ENCODE measurements at places on chromosomes 1 and 21.

GRCh38 chr1:9792156-9793042, 31.4 kb downstream of the CLSTN1 start:
- DNase-seq, result peak; percentile 98

DNA sequence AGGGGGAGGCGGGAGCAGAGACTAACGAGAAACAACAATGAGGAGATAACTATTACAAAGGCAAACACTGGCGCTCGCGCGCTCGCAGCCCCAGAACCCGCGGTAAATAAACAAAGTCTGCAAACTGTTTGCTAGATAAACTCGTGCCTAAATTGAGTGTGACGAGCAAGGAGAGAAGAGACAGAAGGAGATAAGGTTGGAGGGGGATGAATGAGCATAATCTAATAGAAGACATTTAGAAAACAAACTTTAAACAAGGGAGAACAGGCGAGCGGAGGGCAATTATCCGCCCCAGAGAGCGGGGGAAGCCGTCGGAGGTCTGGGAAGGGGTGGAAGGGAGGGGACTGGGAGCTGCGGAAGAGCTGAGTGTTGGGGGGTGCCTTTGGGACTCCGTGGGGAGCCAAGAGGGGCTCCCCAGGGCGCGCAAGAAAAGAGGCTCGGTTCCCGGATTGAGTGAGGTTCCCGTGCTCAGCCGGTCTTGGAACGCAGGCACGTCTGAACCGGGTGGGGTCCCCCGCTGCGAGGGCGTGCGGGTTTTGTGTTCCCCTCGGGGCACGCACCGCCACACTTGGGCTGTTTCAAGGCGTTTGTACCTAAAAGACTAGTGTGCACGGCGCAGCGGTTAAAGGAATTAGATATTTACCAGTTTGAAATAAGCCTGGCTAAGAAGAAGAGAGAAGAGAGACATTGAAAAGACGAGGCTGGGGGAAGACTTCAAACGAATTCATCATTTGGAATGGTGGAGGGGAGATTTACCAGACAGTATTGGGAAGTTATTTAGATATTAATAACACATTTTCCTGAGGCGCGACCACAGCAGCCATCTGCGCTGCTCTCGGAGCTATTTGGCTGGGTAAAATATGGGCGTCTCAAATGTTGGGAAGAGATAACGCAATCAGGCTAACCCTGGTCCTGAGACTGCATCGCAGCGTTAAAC, 10.6 kb downstream of the PAX7 start:
- DNase-seq, result peak; percentile 11

GRCh38 chr1:34398916-34399275, 222.2 kb downstream of the C1orf94 start:
- no peak for DNase-seq

- DNase-seq, result no peak
These were observed 42.7 kb downstream of the FAAH start for GRCh38 chr1:46436844-46437243.

DNA sequence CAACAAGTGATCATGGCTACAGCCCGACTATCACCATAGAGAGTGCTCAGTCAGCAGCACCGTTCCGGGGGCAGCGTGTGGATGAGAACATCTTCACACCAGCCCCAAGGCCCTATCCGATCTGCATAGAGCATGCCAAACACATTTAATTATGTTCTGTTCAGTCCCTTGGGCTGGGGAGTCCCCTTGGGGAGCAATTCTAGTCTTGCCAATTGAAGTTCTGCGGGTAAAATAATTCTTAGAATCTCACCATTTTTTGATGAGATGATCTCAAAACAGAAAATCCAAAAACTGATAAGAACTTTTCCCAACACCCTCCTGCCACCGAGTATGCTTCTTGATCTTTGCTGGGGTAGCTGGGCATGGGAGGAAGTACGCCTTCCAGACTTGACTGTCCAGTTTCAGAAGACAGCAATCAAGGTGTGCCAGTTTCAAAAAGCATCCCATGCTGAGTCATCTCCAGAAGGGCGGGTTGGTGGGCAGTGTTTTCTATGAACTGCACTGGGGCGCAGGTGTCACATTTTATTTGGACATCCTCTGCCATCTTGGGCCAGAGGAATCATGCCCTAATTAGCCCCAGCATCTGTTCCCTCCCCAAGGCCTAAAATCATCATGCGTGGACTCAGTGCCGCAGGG, 20.8 kb upstream of the PTPRF start:
- no peak for DNase-seq

- peak; percentile 77 for DNase-seq
These were observed 14.1 kb downstream of the ENTREP3 start for GRCh38 chr1:155241069-155241679.

DNA sequence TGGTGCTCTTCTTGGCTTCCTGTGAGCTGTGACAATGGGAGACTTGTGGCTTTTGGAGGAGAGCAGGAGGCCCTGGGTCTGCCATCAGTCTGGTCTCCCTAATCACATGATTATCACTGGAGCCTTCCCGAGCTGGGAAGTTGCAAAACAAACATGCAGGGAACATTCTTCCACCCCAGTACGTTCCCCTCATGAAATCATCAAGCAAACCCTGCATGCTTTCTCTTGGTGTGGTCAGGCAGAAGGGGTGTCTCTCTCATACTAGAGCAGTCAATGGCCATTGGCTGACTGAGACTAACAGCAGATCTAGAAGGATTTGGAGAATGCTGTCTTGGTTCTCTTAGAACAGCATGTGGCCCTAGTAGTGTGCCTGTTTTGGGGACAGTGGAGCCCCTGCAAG, 111.2 kb downstream of the LIPI start:
- no peak for DNase-seq

GRCh38 chr1:186511761-186512637, 51.1 kb upstream of the PDC start:
- DNase-seq, result no peak

DNA sequence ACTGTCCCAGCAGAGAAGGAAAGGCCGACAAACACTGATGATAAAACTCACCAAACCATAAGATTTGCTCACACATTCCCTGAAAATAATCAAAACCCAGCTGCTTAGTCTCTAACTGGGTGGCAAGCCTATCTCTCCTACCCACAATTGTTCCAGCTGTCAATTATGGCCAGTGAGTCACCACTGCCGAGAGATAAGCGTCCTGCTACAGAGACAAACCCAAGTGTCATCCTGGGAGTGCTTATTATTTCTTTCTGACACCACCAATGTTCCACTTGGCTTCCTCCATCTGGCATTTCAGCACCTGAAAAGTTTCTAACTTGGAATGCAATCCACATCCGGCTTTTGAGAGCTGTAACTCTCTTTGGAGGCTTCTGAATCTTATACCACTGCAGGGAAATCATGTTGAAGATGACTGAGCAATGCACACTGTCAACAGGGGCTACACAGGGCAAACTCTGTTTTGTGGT, 51.5 kb upstream of the VAV3 start:
- no peak for DNase-seq

DNA sequence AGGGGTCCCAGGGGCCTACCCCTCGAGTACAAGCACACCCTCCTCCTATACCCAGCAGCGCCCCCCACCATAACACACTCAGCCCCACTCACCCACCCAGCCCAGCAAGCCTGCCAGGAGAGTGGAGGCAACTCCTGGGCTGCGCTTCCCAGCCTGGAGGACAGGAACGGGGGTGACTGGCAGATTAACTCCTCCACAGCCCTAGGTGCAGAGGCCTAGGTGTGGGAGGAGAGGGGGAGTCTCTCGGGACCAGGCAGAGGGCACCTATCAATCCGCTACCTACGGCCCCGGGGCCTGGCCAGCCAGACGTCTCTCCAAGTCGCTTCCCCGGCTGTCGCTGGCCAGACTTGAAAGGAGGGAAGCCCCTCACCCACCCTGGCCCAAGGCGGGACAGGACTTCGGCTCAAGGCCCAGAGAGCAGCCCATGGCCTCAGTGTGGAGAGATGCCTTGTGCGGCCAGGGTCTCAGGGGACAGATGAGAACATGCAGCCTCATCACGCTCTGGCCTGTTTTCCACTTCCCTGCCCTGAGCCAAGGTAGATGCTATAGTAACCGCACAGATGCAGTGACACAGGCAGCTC, 24.9 kb downstream of the MATN1 start:
- DNase-seq, result no peak

GRCh38 chr1:176878750-176879536, 285.6 kb downstream of the ASTN1 start:
- peak; percentile 4 for DNase-seq

GRCh38 chr1:43968348-43968948, 1.4 kb upstream of the DPH2 start:
- no peak for DNase-seq

DNA sequence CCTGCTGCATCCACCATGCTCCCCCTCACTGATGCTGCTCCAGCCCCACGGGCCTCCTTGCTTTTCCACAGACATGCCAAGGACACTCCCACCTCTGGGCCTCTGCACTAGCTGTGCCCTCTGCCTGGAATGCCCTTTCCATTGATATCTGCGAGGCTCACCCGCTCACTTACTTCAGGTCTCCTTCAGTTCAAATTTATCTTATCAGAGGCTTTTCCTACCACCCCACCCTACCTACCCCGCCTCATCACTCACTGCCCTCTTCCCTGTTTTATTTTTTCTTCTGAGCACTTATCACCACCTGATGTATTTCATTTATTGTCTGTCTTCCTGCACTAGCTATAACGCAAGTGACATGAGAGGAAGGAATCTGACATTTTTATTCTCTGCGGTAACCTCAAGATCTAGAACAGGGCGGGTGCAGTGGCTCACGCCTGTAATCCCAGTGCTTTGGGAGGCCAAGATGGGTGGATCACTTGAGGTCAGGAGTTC, 7.0 kb downstream of the HSPG2 start:
- no peak for DNase-seq

GRCh38 chr1:163528710-163529348, 207.1 kb downstream of the NUF2 start:
- no peak for DNase-seq

Data from NCI-H1105 treated with DMSO at 0.1 percent for 48 hours (cell line).